ENCODE measurements at places on chromosomes 2 and 18.

DNA sequence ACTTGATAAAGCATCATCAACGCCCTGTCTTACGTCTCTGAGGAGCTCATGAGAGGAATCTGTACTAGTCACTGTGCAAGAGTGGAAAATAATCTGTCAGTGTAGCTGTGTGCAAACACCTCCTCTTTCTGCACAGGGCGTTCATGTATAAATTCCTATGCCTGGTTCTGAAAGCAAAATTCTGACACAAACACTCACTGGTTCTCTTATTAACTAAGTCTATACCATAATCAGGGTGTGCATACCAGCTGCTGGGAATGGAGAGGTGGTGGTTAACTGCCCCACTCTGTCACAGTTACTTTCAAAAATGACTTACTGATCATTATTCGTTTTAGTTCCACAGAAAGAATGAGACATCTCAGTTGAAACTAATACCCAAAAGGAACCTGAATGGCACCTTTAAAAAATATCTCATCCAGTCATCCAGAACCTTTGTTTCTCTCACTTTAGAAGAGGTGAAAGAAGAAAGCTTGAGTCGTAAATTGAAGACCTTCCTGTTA is 35.7 kb downstream of the STK39 start:
- no peak for DNase-seq

GRCh38 chr2:138601458-138602165 is 100.0 kb downstream of the SPOPL start:
- DNase-seq, result no peak

- DNase-seq, result no peak
These were observed 208.2 kb upstream of the EPHA4 start for GRCh38 chr2:221780281-221780688.

- no peak for DNase-seq
These were observed 2.1 kb downstream of the ATAD2B start for GRCh38 chr2:23924589-23925359.

DNA sequence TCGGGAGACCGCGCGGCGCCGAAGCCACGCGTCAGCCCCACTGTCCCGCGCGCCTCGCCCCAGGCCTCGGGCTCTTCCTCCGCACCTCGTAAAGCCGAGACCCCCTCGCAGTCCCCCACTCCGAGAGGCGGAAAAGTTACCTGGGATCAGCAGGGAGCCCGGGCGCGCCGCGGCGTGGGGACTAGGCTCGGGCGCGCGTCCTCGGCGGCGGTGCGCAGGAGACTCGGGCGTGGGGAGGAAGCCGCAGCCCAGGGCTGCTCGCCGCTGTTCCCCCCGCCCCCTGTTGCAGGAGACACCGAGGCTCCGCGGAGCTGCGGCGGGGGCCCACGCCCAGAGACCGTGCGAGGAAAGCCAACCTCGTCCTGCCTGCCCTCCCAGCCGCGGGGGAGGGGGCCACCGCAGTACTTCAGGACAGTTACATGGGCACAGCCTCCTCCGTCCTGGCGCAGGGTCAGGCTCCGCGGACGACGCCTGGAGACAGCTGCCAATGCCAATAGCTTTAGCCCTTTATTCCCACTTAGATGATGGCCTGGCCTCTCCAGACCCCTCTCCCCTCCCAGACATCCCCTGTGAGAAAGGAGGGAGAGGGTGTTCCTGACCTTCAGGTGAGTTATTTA is at the start of gene EPB41L3:
EPB41L3 (minus strand) TSS at position 225 of the 617 bp plus-strand sequence. CDS start 54,814 bp downstream, outside the sequence.
- peak; percentile 23 for DNase-seq

GRCh38 chr18:77632758-77633157 is 383.1 kb downstream of the GALR1 start:
- no peak for DNase-seq

GRCh38 chr18:46787674-46788073 is 30.8 kb upstream of the ST8SIA5 start:
- no peak for DNase-seq

- no peak for DNase-seq
These were observed 487.6 kb downstream of the THSD7B start for GRCh38 chr2:137252934-137253333.

- no peak for DNase-seq
These were observed 1230.2 kb upstream of the ZEB2 start for GRCh38 chr2:145750144-145750543.

- DNase-seq, result no peak
These were observed 246.3 kb downstream of the TNS1 start for GRCh38 chr2:217756375-217757107.

GRCh38 chr18:68041327-68041726 is 524.8 kb upstream of the DSEL start:
- DNase-seq, result no peak

DNA sequence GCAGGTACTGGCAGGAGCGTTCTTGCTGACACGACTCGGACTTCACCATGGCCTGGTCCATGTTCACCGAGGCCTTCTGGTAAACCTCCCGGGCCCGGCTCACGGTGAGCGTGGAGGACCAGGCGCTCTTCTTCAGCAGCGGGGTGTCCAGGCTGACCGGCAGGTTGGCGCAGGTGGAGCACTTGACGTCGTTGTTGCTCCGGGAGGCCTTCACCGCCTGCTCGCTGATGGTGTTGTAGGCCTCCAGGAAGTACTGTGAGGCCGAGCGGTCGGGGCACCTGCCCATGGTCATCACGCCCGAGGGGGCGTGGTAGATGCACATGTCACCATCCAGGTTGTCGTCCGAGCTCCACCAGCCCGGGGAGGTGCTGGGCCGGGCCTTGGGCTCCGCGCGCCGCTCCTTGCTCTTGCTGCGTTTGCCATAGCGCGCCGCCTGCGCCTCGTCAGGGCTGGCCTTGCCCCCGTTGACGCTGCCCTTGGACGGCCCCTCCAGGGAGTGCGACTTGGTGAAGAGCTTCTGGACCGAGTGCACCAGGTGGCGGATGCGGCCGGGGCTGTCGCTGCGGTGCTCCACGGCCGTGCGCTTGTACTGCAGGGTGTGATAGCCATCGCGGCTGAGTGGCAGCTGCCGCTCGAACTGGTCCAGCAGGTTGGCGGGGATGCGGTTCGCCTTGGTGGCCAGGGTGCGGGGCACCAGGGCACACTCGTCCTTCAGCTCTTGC is 429.3 kb downstream of the TGIF1 start:
- DNase-seq, result no peak

DNA sequence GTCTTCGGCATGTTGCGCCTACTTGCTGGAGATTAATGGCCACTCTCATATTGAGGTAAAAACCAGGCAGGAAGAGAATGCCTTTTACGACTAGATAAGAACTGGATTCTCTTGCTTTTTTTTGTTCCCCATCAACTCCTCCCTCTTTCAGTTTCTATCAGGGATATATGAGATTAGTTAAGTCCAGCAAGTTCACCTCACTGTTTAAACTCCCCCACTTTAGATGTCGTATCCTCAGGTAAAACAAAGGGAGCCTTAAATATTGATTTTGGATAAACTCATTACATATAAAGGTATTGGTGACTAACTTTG is 98.4 kb downstream of the PLEKHM3 start:
- DNase-seq, result no peak

DNA sequence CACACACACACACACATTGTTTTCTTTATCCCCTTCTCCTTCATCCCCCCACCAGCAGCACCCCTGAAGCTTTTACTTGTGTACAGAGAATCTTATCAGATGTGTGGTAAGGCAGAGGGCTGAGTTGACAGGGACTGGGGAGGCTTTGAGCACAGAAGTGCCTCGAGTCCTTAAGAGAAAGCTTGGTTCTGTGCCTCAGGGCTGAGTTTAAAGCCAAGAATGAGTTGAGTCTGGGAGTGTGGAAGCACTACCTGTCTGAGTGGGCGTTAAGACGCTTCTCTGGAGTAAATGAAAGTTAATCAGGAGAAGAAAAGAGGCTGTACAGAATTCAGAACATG is 2.7 kb downstream of the ID2 start:
- DNase-seq, result no peak

DNA sequence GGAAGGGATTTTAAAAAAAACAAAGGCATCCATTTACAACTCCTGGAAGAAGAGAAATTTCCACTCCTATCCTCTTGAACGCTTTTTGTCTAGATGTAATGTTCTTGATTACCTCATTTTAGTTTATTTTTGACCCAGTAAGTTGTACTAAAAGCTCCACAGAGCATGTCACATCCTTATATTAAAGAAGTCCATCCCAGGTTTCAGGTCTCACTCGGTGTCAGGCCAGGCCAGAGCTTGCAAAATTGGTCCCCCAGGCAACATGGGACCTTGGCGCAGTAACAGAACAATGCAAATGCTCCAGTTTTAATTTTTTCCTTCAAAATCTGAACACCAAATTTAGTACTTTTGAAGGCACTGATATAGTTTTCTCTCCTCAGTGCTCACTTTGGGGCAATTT is 218.4 kb upstream of the REV1 start:
- no peak for DNase-seq

GRCh38 chr2:136117909-136118818 is at the start of gene CXCR4:
TSS of gene CXCR4 (minus strand) at chr2:136118149. CDS start at chr2:136118060, 89 bp downstream.
- peak; percentile 81 for DNase-seq
